ENCODE measurements at places on chromosomes 4 and X. TPM values are rescaled to one million over a fixed set of nuclear protein-coding genes. Genes with fewer than 3 reads are reported as not detected.

The PRAF2 gene
- total RNA-seq = 6.4 TPM

DNA sequence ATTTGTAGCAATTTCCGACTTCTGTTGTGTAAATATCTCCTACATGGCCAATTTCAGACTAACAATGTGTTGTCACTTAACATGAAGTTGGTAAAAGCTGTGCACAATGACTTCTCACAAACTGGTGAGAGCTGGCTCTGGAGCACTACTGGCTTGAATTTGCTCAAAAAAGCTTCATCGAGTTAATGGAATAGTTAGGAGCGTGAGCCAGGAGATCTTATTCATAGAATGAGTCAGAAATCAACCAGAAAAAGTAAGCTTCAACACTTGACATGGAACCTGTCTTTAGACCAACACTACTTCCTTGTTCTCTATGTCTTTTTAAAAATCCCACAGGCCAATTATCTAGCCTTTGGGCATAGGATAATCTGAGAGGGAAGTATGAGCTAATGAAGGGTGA is 7.9 kb upstream of the CHRDL1 start:
- no peaks in the 10 kb centered on the region for H3K4me1 ChIP-seq
- peak; percentile 45 for DNase-seq
- no peak overlapping the region for H3K4me3 ChIP-seq
- no peaks in the 10 kb centered on the region for H3K27me3 ChIP-seq

- H3K27me3 ChIP-seq = no peaks in the 10 kb centered on the region
- H3K4me1 ChIP-seq = no peaks in the 10 kb centered on the region
- no peaks in the 10 kb centered on the region for H3K36me3 ChIP-seq
- DNase-seq = peak; percentile 41
- H3K4me3 ChIP-seq = no peak overlapping the region
Measured at GRCh38 chr4:19213388-19213787, 1038.3 kb upstream of the SLIT2 start.

- H3K27ac ChIP-seq = no peak overlapping the region
- no peak overlapping the region for H3K4me3 ChIP-seq
- no peaks in the 10 kb centered on the region for H3K27me3 ChIP-seq
- no peaks in the 10 kb centered on the region for H3K4me1 ChIP-seq
- H3K36me3 ChIP-seq = no peaks in the 10 kb centered on the region
Measured at GRCh38 chrX:55867181-55867651, 149.7 kb downstream of the RRAGB start.
